ENCODE measurements at places on chromosomes 7 and 10.
A peak's percentile ranks its signal among the peaks of the same experiment; 100 is the strongest.

DNA sequence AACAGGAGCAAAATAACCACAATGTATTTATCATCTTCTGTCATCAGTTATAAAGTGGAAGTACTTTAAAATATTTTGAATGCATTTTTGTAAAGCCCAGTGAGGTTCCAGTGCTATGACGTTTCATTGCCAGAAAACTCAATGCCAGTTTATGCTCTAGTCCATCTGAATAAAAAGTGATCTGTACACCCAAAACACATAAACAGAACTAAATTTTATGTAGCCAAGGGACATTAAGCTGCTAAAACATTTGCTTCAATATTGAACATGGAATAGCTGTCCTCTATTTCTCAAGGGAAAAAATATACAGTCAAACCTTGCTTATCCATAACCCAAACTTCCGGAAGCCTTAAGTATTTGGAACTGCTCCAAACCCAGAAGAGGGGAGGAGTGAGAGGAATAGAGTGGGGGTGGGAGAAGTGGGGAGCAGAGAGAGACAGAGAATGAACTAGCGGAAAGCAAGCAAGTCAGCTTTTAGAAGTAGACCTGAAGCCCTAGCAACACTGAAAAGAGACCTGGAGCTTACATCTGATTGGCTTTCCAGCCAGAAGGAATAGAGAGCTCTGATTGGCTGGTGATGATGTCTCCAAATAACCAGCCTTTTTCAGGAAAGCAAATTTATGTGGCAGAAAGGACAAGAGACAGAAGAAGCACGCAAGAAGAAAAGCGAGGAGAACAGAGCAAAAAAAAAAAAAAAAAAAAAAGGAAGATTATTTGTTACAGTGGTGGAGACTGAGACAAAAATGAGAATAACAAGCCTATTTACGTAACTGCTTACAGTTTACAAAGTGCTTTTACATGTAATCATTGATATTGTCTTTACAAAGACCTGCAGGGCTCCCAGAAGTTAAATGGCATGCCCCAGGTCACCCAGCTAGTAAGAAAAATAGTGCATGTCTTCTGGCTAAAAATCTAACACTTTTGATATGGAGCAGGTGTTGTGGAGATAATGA, 196.0 kb downstream of the RNLS start:
- peak; percentile 67 for DNase-seq

DNA sequence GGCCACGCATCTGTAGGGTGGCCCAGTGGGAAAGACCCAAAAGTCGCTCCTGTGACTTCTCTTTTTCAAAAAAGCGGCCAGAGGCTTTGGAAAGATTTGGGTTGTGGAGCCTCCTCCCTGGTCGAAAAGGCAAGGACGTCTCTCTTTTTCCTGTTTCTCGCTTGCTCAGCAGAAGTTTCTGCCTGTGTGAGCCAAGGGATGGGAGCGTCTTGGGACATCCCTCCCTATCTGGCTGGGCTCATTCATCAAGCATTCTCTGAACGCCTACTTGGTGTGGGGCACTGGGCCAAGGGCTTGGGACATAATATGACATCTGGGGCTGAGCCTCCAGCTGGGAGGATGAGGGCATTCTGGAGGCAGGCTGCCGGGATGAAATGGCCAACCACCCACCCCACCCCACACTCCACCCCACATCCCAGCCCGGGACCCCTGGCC, 120.9 kb downstream of the C10orf105 start:
- peak; percentile 65 for DNase-seq

DNA sequence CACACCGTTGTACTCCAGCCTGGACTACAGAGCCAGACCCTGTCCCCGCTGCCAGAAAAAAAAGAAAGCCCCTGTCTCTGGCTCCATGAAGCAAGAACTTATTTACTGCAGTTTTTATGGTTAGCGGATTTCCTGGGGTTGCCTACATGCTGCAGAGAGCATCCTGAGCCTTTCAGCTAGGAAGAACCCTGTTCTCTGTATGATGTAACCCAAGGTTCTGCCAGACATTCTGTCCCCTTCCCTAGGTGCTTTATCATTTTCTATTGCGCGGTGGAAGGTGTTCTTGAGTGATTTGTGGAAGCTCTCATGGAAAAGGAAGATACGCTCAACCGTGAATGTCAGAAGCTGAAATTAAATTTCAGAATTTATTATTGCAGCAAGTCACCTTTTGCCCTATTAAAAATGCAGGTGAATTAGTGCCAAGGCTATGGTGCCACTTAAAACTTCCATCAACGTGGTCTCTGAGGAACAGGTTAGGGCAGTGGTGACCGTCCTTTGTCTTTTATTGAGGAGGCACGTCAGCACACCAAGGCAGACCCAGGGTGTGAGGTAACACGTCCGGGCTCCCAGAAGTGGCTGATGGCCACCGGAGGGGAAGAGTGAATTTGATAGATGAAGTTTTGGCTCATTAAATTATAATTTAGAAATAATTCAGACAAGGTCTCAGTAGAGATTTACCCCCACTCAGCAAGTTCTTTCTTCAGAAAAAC, 273.1 kb downstream of the PHTF2 start:
- DNase-seq: no peak

DNA sequence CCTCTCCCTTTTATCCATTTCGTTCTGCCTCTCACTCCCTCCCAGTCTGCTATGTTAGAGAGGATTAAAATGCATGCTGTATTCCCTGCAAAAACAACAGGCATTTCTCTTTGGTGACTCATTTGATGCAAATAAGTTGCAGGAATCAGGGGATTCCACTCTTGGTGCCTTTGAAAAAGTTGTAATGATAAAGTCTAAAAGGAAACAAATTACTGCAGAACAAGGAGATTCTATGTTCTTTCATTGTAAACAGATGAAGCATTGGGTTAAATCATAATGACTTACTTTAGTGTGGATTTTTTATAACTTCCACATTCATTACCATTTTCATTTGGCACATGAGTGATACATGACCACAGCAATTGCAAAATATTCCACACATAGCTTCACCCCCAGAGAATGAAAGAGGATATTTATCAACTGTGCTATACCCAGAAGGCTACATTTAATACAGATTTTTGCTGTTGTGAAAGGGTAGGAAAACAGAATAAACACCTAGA, 33.4 kb upstream of the ABLIM1 start:
- no peak for DNase-seq

DNA sequence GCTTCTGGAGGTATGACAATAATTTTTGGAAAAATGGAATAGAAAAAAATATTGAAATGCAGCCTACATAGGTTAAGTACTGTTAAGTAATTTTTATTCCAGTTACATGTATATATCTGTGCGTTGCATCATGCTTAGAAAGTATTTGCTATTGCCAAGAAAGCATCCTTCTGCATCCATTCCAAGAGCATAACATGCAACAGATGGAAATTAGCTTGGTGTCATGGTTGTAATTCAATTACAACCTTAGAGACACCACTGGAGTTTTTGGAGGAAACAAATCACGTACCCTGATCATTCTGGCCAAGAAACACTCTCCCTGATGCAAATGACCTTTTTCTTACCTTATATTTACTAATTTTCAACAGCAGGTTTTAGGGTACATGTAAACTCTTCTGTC, 1.7 kb downstream of the AKR1B1 start:
- DNase-seq: no peak

DNA sequence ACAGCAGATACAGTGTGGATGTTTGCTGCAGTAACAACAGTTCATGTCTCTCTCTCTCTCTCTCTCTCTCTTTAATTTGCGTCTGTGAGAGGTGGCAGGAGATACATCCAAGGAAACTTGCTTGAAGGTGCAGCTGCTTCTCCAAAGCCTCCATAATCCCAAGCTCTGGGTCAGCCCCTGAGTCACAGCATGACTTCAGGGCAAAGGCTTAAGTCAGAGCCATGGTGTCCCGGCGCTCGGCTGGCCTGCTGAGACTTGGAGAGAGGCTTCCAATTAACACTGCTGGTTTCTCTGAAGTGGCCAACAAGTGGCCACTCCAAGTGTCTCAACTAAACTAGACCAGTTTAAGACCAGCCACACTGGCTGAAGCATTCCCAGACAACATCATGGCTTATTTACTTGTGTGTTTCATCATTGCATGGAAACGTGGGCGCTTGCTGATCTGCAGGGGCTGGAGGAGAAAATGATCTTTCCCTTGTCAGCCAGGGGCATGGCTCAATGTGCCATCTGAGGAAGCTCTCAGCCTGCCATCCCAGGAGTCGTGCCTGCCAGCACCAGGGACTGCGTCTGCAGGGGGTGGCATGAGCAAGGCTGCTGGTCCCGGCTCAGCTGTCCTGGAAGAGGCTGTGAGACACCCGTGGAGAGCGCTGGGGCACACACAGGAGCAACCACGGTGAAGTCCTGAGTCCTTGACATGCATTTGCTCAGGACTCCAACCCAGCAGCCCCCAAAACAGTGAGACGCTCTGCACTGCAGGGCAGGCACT, 254.2 kb downstream of the COBL start:
- DNase-seq: no peak

- DNase-seq: no peak
Measured at GRCh38 chr7:5624386-5625365, 156.8 kb downstream of the RNF216 start.

DNA sequence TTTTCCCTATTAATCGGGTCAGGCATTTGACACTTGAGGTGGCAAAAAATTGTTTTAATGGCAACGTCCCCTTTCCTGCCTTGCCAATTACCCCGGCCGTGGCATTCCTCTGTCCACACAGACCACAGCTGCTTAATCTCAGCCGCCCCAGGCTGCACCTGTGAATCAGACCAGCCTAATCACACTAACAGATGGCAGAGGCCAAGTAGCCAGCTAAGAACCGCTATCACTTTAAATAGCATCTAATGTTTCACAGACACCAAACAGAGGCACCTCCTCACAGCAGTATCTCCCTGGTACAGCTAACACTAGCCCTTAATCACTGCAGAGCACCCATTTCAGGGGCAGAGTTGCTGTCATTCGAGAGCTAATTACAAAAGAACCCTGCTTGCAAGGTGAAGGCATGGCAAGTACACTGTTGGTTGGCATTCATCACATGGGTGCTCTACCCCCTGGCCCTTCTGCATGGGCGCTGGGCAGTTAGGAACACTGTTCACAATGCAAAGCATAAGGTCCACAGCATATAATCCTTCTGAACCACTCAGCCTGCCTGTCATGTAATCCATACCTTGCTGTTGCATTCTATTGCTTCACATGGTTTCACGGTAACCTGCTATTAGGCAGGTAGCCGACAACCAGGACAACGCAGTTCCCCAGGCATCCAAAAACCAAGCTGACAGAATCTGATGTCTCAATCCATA, 38.8 kb downstream of the FGFR2 start:
- no peak for DNase-seq

GRCh38 chr7:42964849-42965805, 33.0 kb downstream of the MRPL32 start:
- DNase-seq: no peak

- peak; percentile 97 for DNase-seq
Measured at GRCh38 chr7:130292682-130293257, at the start of gene CPA4. TSS of gene CPA4 (plus strand) at chr7:130293161. CDS start at chr7:130293181, 20 bp downstream.

DNA sequence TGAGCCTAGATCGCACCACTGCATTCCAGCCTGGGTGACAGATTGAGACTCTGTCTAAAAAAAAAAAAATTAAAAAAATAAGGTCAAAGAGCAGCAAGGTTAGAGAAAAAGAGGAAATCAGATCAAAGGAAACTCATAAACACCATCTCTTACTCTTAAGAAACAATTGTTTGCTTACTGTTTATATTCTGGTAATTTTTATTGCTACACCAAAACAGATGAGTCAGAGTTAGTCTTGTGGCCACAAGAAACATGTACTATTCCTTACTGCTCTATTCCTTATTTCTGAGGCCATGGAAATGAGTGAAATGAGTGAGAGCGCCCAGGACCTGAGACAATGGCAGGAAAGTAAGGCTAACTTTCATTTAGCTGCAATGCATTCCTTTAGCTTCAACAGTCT, 387.3 kb downstream of the HPSE2 start:
- DNase-seq: no peak

DNA sequence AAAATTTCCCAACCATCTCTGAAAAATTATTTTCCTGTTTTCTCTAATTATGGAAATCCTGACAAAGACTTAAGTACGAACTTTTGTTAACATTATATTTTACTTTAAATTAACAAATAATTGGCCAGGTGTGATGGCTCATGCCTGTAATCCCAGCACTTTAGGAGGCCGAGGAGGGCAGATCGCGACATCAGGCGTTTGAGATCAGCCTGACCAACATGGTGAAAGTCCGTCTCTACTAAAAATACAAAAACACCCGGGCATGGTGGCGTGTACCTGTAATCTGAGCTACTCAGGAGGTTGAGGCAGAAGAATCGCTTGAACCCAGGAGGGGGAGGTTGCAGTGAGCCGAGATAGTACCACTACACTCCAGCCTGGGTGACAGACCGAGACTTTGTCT, 32.2 kb downstream of the DGKB start:
- DNase-seq: no peak

GRCh38 chr10:1268831-1269230, 212.6 kb downstream of the WDR37 start:
- no peak for DNase-seq

DNA sequence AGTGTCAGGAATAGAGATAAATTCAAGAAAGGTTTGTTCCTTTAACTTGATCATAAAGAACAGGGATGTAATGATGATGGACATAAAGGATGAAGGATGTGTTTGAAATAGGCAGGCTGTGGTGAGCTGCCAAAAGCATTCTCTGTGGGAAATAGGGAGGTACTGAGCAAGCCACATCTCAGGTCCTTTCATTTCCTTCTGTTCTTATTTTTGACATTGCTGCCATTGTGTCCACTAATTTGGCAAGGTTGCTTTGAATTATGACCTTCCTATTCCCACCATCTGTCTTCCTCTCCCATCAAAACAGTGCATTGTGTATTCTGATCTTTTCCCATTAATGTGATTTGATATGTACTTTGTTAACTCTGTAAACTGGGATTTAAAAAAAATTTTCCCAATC, 9.4 kb downstream of the SCRN1 start:
- DNase-seq: no peak

- DNase-seq: no peak
Measured at GRCh38 chr10:106967452-106967851, 197.1 kb downstream of the SORCS1 start.

DNA sequence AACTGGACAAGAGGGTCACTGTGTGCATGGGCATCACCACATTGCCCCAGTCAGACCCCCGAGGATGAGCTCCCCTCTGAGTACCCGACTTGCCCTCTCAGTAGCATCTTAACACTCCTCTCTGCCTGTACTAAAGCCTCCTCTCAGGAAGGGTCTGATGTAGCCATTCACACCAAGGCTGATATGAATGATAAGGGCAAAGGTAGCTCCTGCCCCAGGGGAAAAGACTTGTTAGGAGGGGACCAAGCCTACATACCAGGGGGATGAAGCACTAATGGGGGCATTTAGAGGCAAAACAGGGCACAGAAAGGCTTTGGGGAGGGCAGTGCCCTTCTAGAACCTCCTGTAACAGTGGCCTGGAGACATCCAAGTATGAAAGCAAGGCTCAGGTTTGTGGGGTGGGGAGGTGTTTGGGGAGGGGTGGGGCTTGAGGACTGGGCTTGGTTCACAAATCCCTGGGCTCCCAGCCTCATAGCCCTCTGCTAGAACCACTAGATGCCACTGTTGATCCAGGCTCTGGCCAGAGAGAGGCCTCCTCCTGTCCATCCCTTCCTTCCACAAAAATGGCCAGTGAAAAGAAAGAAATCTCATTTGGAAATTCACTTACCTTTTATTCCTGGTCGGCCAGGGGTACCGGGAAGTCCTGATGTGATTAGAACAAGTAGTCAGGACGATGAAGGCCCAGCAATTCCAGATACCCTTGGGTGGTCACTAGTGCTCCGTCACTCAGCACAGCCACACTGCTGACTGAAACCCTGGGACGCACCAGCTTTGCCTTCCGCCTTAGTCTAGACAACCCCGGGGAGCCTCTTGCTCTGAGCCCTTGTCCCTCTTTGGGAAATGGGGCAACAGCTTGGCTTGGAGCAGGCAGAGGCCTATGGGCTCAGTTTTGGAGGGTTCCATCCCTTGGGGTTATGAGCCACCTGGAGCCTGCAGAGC, 40.3 kb downstream of the COL17A1 start:
- peak; percentile 71 for DNase-seq

All from stromal cell of bone marrow (primary cell).